EH (cell line): ENCODE measurements at places on chromosomes 3 and 15.

GRCh38 chr3:151087648-151088047 lies 2.2 kb downstream of the MED12L start:
- no peak for DNase-seq

- DNase-seq = no peak
These were observed 408.1 kb downstream of the WDR72 start for GRCh38 chr15:53351373-53351772.

- no peak for DNase-seq
These were observed 71.0 kb downstream of the TRIM42 start for GRCh38 chr3:140748903-140749302.

- no peak for DNase-seq
These were observed 37.9 kb upstream of the C3orf80 start for GRCh38 chr3:160187288-160187687.

DNA sequence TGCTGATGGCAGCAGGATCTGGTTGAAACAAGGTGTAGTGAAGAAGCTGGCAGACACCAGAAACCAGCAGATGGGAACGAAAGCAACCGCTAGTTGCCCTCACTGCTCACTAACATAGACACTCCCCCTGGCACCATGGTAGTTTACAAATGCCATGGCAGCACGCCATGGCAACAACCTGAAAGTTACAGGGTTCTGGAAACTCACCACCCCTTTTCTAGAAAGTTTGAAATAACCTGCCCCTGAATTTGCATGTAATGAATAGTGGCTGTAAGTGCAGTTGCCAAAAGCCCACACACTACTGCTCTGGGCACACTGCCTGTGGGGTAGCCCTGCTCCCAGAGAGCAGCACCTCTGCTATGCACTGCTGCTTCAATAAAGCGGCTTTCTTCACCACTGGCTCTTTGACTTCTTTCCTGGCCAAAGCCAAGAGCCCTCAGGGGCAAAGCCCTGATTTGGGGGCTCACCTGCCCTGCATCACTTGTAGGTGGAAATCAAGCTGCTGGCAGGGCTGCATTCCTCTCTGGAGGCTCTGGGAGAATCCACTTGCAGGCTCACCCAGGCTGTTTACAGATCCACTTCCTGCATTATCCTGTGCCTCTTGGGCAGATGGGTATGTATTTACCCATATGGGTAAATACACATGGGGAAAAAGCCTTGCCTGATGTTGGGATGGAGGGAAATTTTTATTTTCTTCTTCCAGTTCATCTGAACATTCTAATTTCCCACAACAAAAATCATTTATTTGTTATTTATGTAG lies 2.0 kb upstream of the GP9 start:
- DNase-seq = no peak

DNA sequence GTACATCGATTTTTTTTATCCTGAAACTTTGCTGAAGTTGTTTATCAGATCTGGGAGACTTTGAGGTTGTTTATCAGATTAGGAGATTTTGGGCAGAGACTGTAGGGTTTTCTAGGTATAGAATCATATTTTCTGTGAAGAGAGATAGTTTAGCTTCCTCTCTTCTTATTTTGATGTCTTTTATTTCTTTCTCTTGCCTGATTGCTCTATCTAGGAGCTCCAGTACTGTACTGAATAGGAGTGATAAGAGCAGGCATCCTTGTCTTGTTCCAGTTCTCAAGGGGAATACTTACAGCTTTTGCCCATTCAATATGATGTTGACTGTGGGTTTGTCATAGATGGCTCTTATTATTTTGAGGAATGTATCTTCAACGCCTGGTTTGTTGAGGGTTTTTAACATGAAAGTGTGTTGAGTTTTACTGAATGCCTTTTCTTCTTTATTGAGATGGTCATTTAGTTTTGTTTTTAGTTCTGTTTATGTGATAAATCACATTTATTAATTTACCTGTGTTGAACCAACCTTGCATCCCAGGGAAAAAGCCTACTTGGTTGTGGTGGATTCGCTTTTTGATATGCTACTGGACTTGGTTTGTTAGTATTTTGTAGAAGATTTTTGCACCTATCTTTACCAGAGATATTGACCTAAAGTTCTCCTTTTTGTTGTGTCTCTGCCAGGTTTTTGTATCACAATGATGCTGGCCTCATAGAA lies 14.9 kb upstream of the DNAAF4 start:
- DNase-seq = no peak

GRCh38 chr15:63071288-63071909 lies 28.9 kb downstream of the TPM1 start:
- peak; percentile 24 for DNase-seq

DNA sequence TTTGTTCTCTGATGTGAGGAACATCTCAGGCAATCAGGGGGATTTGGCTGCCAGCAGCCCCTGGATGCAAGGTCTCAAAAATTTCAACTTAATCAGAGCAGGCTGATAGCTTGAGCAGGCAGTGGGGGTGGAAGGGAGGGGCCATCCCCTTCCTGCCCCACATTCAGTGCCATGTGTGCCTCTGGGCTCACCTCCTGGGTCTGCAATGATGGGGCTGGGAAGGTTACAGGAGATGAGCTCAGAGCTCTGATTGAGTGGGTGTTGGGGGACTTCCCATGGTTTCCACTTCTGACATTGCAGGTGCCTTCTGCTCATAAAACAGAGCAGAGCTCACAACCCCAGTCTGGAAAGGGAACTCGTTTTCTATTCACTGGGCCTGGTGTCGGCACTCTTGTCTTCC lies 37.0 kb downstream of the PARP16 start:
- DNase-seq = no peak

- no peak for DNase-seq
These were observed 23.0 kb upstream of the GOLGA8J start for GRCh38 chr15:30059771-30060170.

DNA sequence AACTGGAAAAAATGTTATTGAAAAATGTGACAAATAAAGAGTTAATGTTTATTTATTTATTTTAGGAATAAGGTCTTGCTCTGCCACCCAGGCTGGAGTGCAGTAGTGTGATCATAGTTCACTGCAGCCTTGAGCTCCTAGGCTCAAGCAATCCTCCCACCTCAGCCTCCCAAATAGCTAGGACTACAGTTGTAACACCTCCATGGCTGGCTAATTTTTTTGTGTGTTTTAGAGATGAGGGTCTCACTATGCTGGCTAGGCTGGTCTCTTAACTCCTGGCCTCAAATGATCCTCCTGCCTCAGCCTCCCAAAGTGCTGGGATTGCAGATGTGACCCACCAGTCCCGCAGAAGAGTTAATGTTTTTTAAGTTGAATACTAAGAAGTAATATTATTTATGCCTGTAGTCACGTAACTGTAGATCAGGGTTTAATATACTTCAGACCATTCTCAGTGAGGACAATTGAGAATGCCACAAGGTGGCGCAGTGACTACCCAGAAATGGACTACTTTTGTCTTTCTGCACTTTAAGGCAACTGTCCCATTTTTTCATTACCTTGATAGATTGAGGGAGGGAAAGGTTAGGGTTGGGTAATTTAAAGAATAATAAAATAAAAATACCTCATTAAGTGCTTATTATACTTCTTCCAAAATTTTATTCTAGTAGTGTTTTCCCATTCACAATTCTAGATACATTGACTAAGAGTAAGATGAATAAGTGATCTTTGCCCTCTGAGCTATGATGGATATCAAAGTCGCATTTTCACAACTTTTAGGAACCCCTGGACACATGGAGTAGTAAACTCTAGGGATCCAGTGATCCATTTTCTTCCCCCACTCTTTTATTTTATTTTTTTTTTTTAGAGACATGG lies 6.0 kb downstream of the MUC13 start:
- peak; percentile 75 for DNase-seq

DNA sequence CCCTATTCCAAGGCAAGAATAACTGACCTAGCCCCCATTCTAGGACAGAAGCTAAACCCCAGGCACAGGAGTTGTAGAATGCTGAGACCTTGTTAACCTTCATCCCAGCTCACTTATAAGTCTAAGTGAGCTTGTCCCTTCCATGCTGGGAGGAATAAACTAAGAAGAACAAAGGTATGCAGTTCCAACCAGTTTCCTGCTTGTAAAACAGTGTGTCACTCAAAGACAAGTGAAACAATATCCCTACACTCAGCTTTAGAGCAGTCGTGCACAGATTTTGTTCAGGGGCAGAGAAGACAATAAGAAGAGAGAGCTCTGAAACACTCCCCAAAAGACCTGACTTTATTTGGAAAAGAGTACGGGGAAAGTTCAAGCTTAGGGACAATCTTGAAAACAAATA lies 292.1 kb downstream of the CGGBP1 start:
- no peak for DNase-seq

- DNase-seq = no peak
These were observed 48.1 kb downstream of the ADAMTS7 start for GRCh38 chr15:78762985-78763795.

GRCh38 chr3:46368569-46368968 lies 2.2 kb upstream of the CCR5 start:
- DNase-seq = no peak

DNA sequence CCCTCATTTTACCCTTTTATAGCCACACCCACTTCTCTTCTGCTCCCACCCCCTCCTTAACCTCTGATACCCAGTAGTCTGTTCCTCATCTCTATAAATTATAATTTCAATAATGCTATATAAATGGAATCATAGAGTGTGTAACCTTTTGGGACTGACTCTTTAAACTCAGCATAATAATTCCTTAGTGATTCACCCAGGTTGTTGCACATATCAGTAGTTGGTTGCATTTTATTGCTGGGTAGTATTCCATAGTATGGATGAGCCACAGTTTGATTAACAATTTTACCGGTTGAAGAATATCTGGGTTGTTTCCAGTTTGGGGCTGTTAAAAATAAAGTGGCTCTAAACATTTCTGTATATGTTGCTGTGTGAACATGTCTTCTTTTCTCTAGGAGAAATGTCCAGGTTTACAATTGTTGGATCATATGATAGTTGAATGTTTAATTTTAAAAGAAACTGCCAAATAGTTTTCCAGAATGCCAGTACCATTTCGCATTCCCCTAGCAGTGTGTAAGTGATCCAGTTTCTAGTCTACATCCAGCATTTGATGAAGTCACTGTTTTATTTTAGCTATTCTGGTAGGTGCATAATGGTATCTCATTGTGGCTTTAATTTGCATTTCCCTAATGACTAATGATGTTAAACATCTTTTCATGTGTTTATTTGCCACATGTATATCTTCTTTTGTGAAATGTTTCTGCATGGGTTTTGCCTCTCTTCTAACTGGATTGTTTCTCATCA lies 68.5 kb downstream of the VPS8 start:
- DNase-seq = peak; percentile 31

GRCh38 chr15:49706805-49707204 lies 86.0 kb downstream of the DTWD1 start:
- peak; percentile 3 for DNase-seq

DNA sequence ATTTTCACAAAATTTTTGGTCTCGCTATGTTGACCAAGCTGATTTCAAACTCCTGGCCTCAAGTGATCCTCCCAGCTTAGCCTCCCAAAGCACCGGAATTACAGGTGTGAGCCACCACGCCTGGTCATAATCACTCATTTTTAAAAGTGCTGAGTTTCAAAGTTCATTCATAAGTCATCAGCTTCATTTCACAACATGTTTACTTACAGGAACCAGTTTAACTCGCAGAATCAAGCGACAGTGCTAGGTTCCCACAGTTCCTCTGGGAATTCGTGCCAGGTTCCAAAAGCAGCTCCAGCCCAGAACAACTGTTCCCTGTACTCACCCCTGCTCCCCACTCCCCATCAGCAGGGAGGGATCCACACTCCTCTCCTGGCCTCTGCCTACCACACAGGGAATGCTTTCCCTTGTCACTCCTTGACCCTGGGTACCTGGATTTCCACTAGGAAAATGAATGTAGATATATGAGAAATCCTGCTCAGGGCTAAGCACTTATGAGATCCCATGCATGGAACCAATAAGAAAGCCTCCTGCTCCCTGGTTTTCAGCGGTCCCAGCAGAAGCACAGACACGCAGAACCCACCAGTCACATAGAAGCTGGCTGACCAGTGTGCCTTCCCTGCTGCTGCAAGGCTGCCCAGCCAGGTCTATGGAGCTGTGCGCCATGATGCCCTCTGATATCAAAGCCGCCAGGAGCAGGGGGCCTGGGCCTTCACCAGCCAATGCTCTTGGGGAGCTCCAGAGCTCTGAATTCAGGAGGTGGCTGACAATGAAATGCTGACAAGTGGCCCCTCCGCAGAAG lies 72.3 kb downstream of the ITGB5 start:
- DNase-seq = no peak

GRCh38 chr3:100693225-100693624 lies 16.1 kb upstream of the TFG start:
- DNase-seq = no peak

DNA sequence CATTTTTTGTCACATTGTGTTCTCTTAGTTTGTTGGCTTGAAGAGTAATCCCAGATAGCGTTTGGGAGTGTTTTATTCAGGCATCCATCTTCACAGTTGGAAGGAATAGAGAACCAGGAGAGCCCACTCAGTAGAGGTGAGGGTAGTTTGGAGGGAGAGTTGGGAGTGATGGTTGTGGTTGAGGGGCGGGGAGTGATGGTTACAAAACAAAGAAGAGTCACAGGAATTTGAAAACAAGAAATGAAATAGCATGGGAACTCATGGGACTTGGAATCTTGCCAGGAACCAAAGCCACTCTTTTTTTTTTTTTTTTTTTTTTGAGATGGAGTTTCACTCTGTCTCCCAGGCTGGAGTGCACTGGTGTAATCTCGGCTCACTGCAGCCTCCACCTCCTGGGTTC lies 36.3 kb downstream of the DUT start:
- peak; percentile 32 for DNase-seq

GRCh38 chr15:40358471-40359353 lies 693 bp downstream of the DISP2 start:
- no peak for DNase-seq

- DNase-seq = peak; percentile 40
These were observed 30.9 kb downstream of the CDC25A start for GRCh38 chr3:48157202-48157840.

- DNase-seq = no peak
These were observed 485.8 kb upstream of the PROK2 start for GRCh38 chr3:72270730-72271129.

- DNase-seq = no peak
These were observed 75.2 kb upstream of the C3orf80 start for GRCh38 chr3:160150066-160150465.

DNA sequence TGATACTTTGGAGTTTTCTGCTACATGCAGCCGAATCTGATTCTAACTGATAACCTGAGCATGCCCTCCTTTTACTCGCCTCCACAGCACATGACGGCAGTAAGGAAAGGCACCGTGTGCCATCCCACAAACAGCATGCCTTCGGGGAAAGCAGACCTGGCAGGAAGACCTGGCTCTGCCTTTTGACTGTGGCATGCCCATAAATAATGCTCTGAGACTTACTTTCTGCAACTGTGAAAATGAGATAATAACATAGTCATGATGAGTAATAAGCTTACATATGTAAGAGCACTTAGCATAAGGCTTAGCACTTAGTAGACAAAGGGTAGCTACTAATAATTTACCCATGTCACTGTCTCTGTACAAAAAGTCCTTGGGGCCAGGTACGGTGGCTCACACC lies 32.9 kb downstream of the MTHFS start:
- peak; percentile 58 for DNase-seq
